Activated T-cell treated with anti-CD3 and anti-CD28 coated beads for 48 hours (primary cell): ENCODE measurements at places on chromosomes 11 and 22.

- DNase-seq: no peak
These were observed 196.2 kb downstream of the SOX6 start for GRCh38 chr11:16160146-16160545.

DNA sequence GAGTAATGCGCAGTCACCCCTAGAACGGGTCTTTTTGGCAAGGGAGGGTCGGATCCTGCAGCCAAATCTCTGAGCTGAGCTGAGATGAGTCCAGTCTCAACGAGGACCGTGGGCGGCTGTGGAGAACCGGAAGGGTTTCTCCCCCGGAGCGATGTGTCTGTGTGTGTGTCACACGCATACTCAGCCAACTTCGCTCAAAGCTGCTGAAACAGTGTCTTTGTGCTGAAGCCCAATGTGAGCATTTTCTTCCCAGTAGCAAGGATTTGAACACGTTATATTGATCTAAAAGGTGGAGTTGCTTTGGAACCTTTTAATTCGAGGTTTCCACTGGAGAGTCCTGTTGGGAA lies 1.4 kb upstream of the CELSR1 start:
- DNase-seq: peak; percentile 27

DNA sequence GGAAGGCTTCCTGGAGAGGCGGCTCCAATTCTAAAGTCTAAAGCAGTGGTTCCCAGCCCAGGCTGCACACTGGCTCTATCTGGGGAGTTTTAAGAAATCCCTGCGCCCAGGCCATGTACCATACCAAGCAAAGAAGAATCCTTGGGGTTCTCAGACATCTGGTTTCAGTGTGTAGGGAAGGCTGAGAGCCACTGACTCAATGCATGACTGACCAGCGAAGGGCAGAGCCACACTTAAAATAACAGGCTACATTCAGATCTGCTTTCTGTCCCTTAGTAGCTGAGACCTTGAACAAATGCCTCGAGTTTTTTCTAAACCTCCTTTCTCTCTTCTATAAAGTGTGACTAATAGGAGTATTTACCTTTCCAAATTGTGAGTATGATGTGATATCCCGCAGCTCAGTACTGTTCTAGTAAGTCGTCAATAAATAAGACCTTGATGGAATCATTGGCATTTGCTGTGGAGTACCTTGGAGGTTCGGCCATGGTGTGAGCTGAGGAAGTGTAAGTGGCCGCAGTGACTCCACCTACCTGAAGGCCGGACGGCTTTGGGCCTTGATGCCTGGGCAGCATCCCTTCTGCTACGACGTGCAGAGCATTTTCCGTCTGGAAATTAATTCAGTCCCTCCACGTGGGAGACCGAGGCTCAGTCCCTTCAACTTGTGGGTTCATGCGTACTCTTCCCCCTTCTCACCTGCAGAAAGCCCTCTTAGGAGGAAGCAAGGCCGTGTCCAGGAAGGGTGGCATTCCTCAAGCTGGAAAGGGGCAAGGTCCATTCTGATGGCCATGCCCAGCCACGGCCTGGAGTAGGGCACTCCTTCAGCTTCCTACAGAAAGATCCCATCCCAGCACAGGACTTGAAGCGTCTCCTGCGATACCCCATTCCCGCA lies 25.1 kb downstream of the GLB1L2 start:
- DNase-seq: no peak

DNA sequence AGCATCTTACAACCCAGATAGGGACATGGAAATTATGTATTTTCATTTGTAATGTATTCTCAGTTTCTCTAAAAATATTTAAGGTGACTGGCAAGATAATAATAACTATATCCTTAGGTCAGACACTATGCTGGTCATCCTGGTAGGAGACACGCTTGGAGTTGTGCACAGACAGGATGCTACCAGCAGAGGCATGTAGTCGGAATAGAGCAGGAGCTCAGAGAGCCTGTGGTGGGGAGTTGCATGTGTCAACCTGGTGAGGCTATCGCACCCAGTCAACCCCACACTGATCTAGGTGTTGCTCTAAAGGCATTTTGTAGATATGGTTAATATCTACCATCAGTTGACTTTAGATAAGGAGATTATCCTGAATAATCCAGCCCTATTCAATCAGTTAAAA lies 318.5 kb downstream of the MIAT start:
- DNase-seq: no peak

- no peak for DNase-seq
These were observed 61.3 kb downstream of the MYH9 start for GRCh38 chr22:36326178-36327161.

DNA sequence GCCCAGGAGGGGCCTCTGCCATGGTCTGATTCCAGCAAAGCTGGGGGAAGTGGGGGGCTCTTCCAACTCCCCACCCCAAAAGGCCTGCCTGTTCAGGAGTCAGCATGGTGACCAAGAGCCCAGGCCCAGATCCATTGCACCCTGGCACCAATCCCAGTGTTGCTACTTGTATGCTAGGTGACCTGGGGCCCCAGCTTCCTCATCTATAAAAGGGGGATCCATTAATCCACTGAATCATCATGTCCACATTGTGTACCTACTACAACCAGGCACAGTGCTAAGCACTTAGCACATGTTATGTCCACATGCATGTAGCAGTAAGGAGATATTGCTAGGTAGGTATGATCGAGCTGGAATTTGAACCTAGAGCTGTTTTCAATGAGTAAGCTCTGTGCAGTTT lies 2.0 kb downstream of the SYT12 start:
- no peak for DNase-seq

- no peak for DNase-seq
These were observed 1539.4 kb upstream of the TENM4 start for GRCh38 chr11:80980227-80980626.

DNA sequence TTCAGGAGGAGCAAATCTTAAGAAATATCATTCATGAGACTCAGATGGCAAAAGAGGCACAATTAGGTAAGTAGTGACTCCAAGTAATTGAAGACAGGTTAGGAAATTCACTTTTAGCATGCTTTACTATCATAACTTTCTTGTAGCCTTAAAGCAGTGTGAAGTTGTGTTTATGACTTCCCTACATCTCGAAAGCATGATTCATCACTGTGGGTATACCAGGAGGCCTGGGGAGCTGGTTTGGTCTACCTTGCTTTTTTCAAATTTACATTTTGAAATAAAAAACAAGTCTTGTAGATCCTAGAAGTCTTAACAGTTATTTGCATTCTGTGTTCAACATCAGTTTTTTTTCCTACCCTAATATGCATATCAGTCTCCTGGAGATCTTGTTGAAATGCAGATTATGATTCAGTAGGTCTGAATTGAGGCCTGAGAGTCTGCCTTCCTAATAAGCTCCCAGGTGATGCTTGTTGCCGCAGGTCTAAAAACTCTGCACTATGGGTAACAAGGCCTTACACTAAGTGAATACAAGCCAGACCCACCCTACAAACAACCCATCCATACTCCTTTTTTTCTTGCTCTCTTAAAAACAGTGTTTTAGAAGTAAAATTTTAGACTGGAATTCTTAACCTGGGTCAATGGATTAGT lies 41.4 kb downstream of the TTC17 start:
- DNase-seq: no peak

- DNase-seq: no peak
These were observed 32.3 kb downstream of the AMOTL1 start for GRCh38 chr11:94800414-94800813.

DNA sequence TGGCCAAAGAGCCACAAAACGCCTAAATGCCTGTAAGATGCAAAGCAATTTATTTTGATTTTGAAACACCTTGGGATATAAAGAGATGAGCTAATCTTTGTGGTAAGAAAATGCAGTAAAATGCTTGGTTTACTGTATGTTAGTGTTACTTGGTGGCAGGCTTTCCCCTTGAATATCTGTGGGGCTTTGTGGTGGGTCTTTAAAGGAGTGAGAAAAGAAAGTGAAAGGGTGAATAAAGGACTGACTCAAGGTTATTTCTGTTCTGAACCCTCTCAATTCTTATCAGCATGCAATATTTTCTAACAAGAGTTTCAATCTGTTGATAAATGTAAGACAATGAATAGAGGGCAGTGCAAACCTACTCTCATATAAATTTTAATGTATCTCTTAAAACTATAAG lies 1555.9 kb upstream of the RAG2 start:
- DNase-seq: no peak

GRCh38 chr11:42462558-42463310 lies 849.1 kb upstream of the API5 start:
- DNase-seq: no peak
